ENCODE measurements at places on chromosomes 12 and 14.

DNA sequence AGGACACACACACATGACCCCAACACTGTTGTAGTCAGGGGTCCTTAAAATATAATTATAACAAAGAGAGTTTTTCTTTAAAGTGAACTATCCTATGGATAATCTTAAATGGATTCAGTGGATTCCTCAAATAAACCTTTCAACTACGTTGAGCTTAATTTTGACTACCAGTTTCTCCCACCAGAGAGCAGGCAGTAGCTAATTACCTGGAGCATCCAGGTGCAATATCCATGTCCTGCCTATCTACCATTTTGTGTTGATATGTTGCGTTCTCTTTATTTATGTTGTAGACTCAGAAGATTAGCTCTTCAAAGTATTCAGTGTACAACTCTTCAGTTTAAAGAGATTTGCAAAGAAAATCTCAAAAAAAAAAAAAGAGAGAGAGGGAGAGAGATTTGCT lies 127.2 kb upstream of the GZMB start:
- no peak for DNase-seq

DNA sequence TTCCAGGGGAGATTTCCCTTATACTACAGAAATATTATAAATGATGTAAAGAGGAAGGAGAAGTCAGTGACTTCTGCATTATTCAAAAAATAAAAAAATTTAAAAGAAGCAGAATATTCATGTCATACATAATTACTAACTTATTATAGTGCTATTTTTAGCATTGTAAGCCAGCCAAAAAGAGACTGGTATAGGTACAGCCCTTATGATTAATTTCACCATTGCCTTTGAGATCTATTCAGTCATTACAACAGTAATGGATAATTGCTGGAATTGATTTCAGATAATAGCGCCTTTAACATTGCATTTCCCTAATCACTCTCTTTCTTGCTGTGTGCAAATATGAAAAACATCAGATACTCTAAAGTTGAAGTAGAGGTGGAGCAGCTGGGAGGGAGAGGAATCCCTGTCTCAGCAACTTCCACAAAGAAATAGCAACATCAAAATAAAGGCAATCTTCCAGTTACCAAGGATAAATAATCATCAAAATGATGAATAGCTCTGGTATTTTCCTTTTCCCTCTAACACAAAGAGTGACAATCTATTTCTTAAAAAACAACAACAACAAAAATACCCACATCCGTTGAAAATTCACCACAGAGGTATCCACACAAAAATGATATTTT lies 71.8 kb upstream of the OVCH1 start:
- DNase-seq = no peak

- no peak for DNase-seq
Observed at GRCh38 chr12:40117818-40118217, 11.9 kb upstream of the SLC2A13 start.

DNA sequence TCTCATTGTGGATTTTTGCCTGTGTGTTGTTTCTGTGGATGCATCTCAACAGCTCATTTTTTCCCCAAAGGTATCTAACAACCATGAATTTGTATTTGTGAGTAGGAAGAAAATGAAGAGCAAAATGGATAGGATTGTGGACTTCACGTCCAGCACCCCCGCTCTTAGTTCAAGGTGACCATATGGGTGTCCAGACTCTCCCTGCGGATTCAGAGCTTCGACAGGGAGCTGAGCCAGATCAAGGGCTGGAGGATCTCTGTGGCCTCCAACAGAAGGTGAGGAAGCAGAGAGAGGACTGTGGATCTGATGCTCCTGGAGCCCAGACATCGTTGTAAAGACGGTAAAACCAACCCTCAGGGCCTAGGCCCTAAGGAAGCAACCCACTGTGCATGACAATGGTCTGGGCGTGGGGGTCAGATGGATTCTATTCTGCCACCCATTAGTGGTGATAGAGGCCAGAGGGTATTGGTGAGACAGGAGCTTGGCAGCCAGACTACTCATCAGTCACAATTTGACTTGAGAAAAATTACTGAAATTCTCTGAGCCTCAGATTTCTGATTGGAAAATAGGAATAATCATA lies 659.7 kb upstream of the TMEM132C start:
- no peak for DNase-seq

GRCh38 chr12:55742719-55743405 lies at the start of gene GDF11:
Gene GDF11, plus strand, starts transcription at chr12:55743122. Its CDS starts 195 bp downstream, at chr12:55743317.
- peak; percentile 76 for DNase-seq

DNA sequence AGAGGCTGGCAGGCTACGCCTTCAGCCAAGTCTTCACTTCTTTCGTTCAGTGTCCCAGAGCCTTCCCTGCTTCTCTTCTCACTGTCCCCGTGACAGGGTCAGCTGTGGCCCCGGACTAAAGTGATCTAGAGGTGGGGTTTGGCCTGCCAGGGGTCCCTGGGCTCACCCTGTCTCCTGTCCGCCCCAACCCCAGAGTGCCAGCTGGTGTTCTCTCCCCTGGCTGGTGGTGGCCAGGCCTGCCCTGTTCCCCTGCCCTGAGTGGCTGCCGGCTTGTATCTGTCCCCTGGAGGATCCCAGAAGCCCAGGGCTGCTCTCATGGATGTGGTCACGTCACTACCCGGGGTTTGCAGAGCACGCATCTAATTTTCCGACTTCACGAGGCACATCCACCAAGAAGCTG lies 297.4 kb downstream of the GLT1D1 start:
- no peak for DNase-seq

- peak; percentile 33 for DNase-seq
Observed at GRCh38 chr14:53567236-53567780, 389.3 kb downstream of the BMP4 start.

DNA sequence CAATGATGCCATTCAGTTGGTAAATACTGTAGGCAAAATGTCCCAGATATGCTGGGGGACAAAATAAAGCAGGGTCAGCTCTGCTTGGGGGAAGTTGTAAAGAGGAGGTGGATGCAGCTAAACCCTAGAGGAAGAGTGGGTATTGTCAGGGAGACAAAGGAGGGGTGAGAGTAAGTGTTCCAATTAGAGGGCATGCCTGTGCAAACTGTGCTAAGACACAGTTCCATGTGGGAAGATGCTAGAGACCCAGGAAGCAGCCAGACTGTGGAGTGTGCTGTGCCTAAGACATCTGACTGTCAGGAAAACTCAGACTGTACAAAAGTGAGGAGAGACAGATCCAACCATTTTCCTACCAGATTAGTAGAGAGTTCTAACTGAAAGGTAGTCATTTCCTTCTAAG lies 474.3 kb downstream of the ATP23 start:
- no peak for DNase-seq

DNA sequence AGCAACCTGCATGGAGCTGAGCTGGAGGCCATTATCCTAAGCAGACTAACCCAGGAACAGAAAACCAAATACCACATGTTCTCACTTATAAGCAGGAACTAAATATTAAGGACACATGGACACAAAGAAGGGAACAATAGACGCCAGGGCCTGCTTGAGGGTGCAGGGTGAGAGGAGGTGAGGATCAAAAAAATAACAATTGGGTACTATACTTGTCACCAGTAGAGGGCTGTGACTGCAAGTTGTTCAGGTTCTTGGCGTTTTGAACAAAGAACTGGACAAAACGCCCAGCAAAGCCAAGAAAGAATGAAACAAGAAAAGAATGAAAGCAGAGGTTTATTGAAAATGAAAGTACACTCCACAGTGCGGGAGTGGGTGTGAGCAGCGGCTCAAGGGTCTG lies 208.5 kb upstream of the NEDD1 start:
- DNase-seq = no peak

- DNase-seq = peak; percentile 87
Observed at GRCh38 chr12:87813476-87814234, 215.5 kb downstream of the C12orf50 start.

- peak; percentile 88 for DNase-seq
Observed at GRCh38 chr14:63375769-63376168, 57.0 kb upstream of the GPHB5 start.

DNA sequence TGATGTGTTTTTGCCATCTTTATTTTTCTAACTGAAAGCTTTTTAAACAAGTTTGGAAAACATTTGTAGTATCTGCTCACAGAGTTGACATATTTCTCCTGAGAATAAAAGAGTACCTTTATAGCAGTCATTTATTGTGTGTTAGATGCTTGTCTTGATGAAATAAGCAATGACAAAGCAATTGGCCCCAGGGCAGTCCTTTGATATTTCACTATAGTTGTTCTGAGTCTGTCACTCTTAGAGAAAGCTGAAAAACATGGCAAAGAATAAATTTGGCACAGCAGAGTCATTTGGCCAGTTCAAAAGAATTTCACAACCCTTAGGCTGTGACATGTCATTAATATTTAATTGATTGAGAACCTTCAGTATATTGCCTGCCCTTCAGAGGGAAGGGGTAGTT lies 166.2 kb downstream of the PTPRO start:
- peak; percentile 26 for DNase-seq

DNA sequence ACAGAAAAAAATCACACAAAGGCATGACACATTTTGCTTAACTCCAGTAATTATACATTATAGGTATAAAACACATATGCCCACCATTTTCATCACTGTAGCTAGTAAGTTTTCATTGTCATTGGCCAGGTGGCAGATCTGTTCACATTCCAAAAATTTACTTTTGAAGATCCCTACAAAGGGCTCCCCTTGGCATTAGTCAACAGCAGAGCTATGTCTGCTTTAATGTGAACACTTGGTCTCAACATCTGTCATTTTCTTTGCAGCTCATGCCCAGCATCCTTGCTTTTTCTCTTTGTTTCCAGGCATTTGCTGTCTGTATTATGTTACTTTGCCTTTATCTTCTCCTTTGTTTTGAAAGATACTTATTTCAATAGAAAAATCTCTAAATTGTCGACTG lies 519.1 kb upstream of the FOXG1 start:
- DNase-seq = no peak

DNA sequence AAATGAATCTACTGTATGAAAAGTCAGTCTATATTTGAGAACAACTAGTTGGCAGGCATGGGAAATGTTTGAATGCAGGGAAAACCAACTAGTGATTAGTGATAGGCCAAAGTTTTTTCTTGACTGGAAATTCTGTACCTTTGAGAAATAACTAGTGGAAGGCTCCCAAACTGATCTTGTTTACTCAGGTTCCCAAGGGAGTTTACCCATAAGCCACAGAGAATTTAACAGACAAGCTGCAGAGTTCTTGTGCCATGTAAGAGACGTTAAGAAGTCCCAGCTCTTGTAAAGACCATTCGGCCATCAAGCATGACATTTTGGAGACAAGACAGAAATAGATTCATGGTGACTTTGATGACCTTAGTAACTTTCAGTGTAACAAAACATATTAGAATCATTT lies 1882.8 kb upstream of the SEL1L start:
- DNase-seq = no peak

- peak; percentile 80 for DNase-seq
Observed at GRCh38 chr12:14554281-14555007, 13.2 kb downstream of the PLBD1 start.

GRCh38 chr12:47885012-47885501 lies 19.7 kb downstream of the VDR start:
- no peak for DNase-seq

DNA sequence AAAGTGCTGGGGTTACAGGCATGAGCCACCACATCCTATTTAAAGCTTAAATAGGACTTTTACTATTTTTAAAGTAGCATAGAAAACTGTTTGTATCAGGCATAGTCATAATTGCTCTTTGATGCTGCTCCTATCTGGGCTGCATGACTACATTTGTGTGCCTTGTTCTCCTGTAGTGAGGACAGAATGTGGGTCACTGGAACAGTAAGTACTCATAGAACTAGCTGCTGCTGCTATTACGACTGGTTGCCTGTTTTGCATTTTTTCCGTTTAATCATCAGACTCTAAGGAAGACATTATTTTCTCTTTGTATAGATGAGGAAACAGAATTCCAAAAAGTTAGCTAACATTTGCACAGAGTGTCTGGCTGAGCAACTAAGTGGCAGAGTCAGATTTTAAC lies 42.8 kb downstream of the ZC3H14 start:
- DNase-seq = no peak

DNA sequence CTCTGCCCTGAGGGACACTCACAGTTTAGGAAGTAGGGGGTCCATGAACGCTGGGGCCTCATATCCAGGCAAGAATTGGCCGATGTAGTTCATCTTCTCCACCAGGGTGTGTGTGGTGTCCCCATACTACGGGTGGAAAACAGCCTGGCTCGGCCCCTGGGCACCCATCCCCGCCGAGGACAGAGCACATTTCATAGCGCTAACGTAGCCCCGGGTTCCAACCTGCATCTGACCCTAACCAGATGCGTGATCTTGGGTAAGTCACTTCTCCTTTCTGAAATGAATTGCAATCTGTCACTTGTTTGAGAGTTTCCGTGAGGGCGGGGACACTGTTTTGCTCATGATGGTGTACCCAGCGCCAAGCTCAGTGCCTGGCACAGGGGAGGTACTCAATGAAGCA lies 9.0 kb downstream of the HPD start:
- DNase-seq = no peak

GRCh38 chr12:109709401-109709991 lies 4.1 kb upstream of the FAM222A start:
- DNase-seq = no peak

DNA sequence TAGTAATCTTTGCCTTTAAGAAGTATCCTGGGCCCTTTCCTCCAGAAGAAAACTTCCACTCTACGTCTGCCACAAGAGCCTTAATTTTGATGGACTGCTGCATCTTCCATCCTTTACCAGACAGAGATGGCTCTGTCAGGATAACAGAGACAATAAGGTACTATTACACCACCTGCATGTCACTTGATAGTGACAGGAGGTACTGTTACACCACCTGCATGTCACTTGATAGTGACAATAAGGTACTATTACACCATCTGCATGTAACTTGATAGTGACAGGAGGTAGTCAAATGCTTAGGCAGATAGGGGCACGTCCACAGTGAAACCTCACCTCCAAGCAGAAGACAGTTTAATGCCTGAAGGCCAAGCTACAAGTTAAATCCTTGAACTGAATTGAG lies 13.9 kb downstream of the OR6C74 start:
- DNase-seq = no peak

- DNase-seq = peak; percentile 21
Observed at GRCh38 chr12:1796515-1797010, 23.8 kb upstream of the LRTM2 start.

- DNase-seq = no peak
Observed at GRCh38 chr12:57146092-57146491, 1.3 kb downstream of the LRP1-AS start.

DNA sequence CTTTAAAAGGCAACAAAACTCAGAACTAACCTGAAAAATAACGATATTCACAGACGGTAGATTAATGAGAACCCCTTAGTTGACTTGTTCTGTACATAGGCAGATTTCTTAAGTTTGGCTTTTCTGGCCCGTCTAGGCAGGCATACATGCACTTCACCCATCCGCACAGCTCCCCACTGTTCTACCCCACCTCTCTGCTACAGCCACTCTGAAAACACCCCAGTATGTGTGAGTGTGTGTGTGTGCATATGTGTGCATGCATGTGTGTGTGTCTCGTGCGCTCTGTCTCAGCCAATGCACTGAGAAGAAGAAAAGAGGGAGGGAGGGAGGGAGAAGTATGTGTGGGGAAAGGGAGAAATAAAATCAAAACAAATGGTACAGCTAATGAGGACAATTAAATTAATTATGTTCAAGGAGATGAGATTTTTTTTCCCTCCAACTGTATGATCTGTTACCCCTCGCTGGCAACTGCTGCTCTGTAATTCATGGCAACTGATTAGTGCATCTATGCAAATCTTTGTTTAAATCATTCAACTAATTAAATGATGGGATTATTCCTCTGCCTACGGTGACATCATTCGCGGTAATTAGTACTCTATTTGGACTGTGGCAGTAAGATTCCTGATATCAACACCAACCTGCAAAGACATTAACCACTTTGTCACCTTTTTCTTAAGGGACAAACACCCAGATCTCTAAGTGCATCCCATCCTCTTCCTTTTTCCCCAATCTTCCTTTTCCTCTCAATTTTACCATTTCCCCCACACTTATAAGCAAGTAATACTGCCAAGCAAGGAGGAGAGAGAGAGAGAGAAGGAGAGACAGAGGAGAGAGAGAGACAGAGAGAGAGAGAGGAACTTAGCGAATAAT lies 2.2 kb upstream of the LMO3 start:
- DNase-seq = no peak

Measured in epithelial cell of esophagus (primary cell).